ENCODE measurements at places on chromosomes 5 and 9. TPM values are rescaled to one million over a fixed set of nuclear protein-coding genes. Genes with fewer than 3 reads are reported as not detected.

The SYK gene
- not detected for total RNA-seq

The DMRTA1 gene
- 0.66 TPM for total RNA-seq

The CPEB4 gene
- total RNA-seq: 39.9 TPM

The SLC31A2 gene
- total RNA-seq: 8.6 TPM

The AGXT2 gene
- not detected for total RNA-seq

The PCDHGB2 gene
- total RNA-seq: 3.9 TPM

The PCDH12 gene
- total RNA-seq: 0.46 TPM

The PDGFRB gene
- 195 TPM for total RNA-seq

The WDR38 gene
- total RNA-seq: not detected

The PJA2 gene
- total RNA-seq: 155 TPM

The ADAMTS16 gene
- total RNA-seq: not detected

The EDIL3 gene
- total RNA-seq: 324 TPM

The DAP gene
- 79.2 TPM for total RNA-seq

The DAPK1 gene
- 31.8 TPM for total RNA-seq

The PCDHGA10 gene
- total RNA-seq: 8.3 TPM

The SPATA31D4 gene
- not detected for total RNA-seq

The PDE6A gene
- not detected for total RNA-seq

The HIGD2A gene
- 44.1 TPM for total RNA-seq

The GPX8 gene
- total RNA-seq: 162 TPM

The SPINK6 gene
- not detected for total RNA-seq

The NR2F1 gene
- 10.2 TPM for total RNA-seq

The AGGF1 gene
- 30.6 TPM for total RNA-seq

The ADAMTS2 gene
- total RNA-seq: 32.5 TPM

The LHX6 gene
- total RNA-seq: not detected

The DCAF12 gene
- total RNA-seq: 15.8 TPM

The FPGS gene
- 59.7 TPM for total RNA-seq

The RNF183 gene
- not detected for total RNA-seq

The PCDHB3 gene
- total RNA-seq: 0.79 TPM

The KIAA0825 gene
- 3.8 TPM for total RNA-seq

The HTR4 gene
- 0.07 TPM for total RNA-seq

The MEGF10 gene
- 3.0 TPM for total RNA-seq

The ADRA1B gene
- total RNA-seq: 0.26 TPM

The TEX48 gene
- not detected for total RNA-seq

The FXN gene
- total RNA-seq: 1.8 TPM

The IRX2 gene
- 0.69 TPM for total RNA-seq

The DIPK1B gene
- 2.9 TPM for total RNA-seq

The NUP214 gene
- 18.2 TPM for total RNA-seq

The SLC6A3 gene
- total RNA-seq: not detected

The SCGB3A2 gene
- not detected for total RNA-seq

The FAM221B gene
- total RNA-seq: not detected

The GARIN3 gene
- total RNA-seq: not detected

The CDKN2A gene
- total RNA-seq: 6.6 TPM

The CARTPT gene
- not detected for total RNA-seq

The APBB3 gene
- total RNA-seq: 24.1 TPM

The SUSD3 gene
- total RNA-seq: not detected

The AQP7 gene
- total RNA-seq: not detected

The PCDHB13 gene
- 0.59 TPM for total RNA-seq

The HOMER1 gene
- total RNA-seq: 7.4 TPM

The CDC20B gene
- 0.07 TPM for total RNA-seq

The ARID3C gene
- 0.36 TPM for total RNA-seq
